ENCODE measurements at places on chromosomes 4 and X. TPM values are rescaled to one million over a fixed set of nuclear protein-coding genes. Genes with fewer than 3 reads are reported as not detected.

The RAB41 gene
- total RNA-seq: not detected

The SPANXD gene
- not detected for total RNA-seq

The TMEM255A gene
- under 0.01 TPM for total RNA-seq

The FATE1 gene
- not detected for total RNA-seq

The GAB3 gene
- 3.5 TPM for total RNA-seq

The FGF2 gene
- 169 TPM for total RNA-seq

The SORCS2 gene
- 3.3 TPM for total RNA-seq

The CACNA1F gene
- not detected for total RNA-seq

The ITGB1BP2 gene
- total RNA-seq: 4.2 TPM

The HSFX3 gene
- not detected for total RNA-seq

The SPATA4 gene
- total RNA-seq: under 0.01 TPM

The CT45A5 gene
- not detected for total RNA-seq

The TBC1D25 gene
- 8.5 TPM for total RNA-seq

The GSX2 gene
- total RNA-seq: not detected

Measured in smooth muscle cell of the umbilical artery (primary cell).